RWPE2 (cell line): ENCODE measurements at places on chromosomes 2 and 18.

DNA sequence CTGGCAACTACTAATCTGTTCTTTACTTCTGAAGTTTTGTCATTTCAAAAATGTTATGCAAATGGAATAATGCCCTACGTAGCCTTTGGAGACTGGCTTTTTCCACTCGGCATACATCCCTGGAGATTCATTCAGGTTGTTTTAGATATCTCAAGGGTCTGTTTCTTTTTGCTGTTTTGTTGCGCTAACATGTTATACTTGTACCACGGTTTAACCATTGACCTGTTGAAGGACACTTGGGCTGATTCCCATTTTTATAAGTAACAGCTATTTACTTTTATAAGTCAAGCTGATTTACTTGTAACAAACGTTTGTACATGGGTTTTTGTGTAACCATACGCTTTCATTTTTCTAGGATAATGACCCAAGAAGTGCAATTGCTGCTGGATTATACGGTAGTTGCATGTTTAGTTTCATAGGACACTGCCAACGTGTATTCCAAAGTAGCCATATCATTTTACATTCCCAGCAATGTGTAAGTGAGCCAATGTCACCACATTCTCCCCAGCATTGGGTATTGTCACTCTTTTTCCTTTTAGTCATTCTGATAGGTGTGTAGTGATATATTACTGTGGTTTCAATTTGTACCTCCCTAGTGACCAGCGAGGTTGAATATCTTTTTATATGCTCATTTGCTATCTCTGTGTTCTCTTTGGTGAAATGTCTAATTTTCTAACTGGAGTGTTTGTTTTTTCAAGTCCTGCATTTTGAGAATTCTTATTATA, 36.5 kb upstream of the STAT4 start:
- no peak for DNase-seq
- H3K4me1 ChIP-seq = peaks cover 9% of the 10 kb centered on the region
- H3K36me3 ChIP-seq = no peaks in the 10 kb centered on the region
- no peak overlapping the region for H3K4me3 ChIP-seq

DNA sequence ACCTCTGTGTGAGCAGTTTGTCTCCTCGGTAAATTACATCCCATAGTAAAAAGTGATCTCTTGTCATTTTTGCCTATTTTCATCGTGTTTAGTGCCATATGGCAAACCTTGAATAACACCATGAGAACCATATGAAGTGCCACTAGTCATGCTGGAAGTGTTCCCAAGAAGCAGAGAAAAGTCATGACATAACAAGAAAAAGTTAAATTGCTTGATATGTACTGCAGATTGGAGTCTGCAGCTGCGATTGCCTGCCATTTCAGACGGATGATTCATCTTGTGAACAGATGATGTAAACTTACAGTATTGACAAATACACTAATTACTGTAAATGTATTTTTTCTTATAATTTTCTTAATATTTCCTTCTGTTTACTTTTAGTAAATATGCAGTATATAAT, 846.7 kb downstream of the BCL11A start:
- no peaks in the 10 kb centered on the region for H3K36me3 ChIP-seq
- H3K27ac ChIP-seq = no peak overlapping the region
- no peak for DNase-seq
- H3K4me1 ChIP-seq = no peaks in the 10 kb centered on the region

GRCh38 chr2:37337620-37338280, 6.7 kb upstream of the QPCT start:
- no peak for DNase-seq
- H3K27ac ChIP-seq = no peak overlapping the region
- H3K27me3 ChIP-seq = no peaks in the 10 kb centered on the region

GRCh38 chr2:129465045-129465444, 514.4 kb upstream of the RAB6C start:
- H3K4me1 ChIP-seq = no peaks in the 10 kb centered on the region
- no peaks in the 10 kb centered on the region for H3K27me3 ChIP-seq
- no peak overlapping the region for H3K27ac ChIP-seq
- DNase-seq = no peak
- H3K36me3 ChIP-seq = no peaks in the 10 kb centered on the region

- no peak overlapping the region for H3K4me3 ChIP-seq
- H3K4me1 ChIP-seq = peaks cover 3% of the 10 kb centered on the region
- no peak for DNase-seq
- no peaks in the 10 kb centered on the region for H3K36me3 ChIP-seq
- H3K27me3 ChIP-seq = no peaks in the 10 kb centered on the region
Measured at GRCh38 chr2:223589901-223590300, 12.3 kb downstream of the SCG2 start.

- H3K36me3 ChIP-seq = no peaks in the 10 kb centered on the region
- no peaks in the 10 kb centered on the region for H3K27me3 ChIP-seq
- H3K4me1 ChIP-seq = no peaks in the 10 kb centered on the region
Measured at GRCh38 chr2:529424-529823, 147.8 kb downstream of the TMEM18 start.

DNA sequence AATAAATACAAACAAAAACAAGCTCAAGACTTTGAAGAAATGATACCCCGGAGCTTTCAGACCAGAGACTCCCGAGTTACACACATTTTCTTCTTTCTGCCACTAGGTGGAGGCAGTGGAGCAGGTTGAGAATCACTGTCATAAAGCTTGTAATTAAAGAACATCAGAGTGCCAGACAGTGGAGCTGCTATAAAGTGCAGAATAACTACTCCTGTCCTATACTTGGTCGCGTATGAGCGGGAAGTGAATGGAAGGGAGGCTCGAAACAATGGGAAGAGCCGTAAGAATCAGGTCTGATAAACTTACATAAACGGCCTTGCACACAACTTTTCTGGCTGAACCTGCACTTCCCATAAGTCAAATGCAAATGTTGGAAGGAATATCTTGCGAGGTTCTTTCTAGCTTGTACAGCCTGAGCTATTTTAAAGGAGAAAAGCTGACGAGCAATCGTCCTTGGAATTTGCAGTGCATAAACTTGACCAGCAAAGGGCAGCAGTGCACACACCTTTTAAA, 189.0 kb downstream of the RPIA start:
- DNase-seq = no peak
- H3K36me3 ChIP-seq = no peaks in the 10 kb centered on the region
- no peaks in the 10 kb centered on the region for H3K4me1 ChIP-seq
- no peak overlapping the region for H3K4me3 ChIP-seq

- no peaks in the 10 kb centered on the region for H3K36me3 ChIP-seq
- no peak overlapping the region for H3K27ac ChIP-seq
- no peak overlapping the region for H3K4me3 ChIP-seq
- H3K4me1 ChIP-seq = no peaks in the 10 kb centered on the region
- H3K27me3 ChIP-seq = no peaks in the 10 kb centered on the region
- DNase-seq = no peak
Measured at GRCh38 chr2:187874786-187875185, 320.6 kb upstream of the TFPI start.

- H3K36me3 ChIP-seq = no peaks in the 10 kb centered on the region
- H3K4me1 ChIP-seq = no peaks in the 10 kb centered on the region
- H3K4me3 ChIP-seq = no peak overlapping the region
- H3K27me3 ChIP-seq = no peaks in the 10 kb centered on the region
- DNase-seq = no peak
Measured at GRCh38 chr2:105521176-105521575, 122.3 kb upstream of the FHL2 start.

GRCh38 chr2:101860157-101860556, 131.6 kb upstream of the IL1R2 start:
- H3K27me3 ChIP-seq = no peaks in the 10 kb centered on the region
- H3K36me3 ChIP-seq = peaks cover 88% of the 10 kb centered on the region
- no peak for DNase-seq
- H3K4me1 ChIP-seq = peaks cover 23% of the 10 kb centered on the region
- no peak overlapping the region for H3K4me3 ChIP-seq

DNA sequence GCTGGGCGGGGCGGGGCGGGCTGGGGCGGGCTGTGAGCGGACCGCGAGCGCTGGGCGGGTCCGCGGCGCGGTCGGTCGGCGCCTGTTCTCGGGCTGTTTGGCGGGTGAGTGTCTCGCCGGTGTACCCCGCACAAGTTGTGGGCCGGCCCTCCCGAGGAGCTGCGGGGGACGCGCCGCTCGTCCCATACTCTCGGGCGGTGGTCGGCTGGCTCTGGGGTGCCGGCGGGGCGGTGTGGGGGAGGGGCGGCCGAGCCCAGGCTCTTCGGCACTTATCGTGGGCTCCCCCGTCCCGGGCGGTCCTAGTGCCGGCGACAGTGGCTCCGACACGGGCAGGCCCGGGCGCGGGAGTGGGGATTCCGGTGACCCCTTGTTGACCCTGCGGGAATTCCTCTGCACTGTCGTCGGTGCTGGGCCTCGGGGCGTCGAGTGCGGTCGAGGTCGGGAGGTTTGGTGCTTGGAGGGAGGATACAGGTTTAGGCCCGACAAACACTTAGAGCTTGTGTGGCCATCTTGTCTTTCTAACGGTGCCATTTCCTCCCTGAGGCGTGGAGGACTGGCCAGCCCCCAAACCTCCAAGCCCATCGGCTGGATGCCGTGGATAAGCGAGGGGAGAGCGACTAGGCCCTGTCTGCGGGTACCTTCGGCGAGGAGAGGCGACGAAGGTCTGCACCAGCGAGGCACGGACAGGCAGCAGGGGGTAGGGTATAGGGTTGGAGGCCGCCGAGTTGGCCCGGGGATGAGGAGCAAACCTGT, at the start of gene SEPTIN2:
SEPTIN2 (plus strand) TSS at position 47 of the 753 bp plus-strand sequence. CDS start 8,308 bp downstream, outside the sequence.
- peaks cover 47% of the 10 kb centered on the region for H3K36me3 ChIP-seq

DNA sequence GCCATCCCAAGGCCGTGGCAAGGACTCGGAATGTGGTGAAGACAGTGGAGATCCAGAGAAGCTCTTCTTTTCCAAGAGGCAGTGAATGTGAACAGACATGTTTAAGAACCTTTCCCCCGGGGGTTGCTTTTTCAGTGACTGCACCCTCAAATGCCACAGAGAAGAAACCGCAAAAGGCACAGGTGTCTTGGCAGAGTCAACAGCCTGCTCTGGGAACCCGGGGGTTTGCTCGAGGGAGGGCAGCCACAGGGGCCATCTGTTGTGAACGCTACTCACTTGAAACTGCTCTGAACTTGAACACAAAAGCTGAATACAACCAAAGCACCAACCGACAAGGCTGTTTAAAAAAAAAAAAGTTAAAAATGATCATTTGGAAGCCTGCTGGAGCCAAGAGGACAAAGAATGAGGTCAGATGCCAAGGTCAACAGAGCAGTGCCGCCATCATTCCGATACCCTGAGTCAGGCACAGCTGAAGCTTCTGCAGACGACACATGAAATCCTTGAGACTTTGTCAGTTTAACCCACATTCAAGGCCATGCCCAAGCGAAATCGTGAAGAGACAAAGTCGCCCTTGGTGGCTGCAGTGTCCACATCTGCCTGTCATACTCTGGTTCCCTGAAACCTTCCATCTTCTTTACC, 47.4 kb downstream of the PSMG2 start:
- H3K36me3 ChIP-seq = no peaks in the 10 kb centered on the region
- no peaks in the 10 kb centered on the region for H3K27me3 ChIP-seq
- H3K27ac ChIP-seq = no peak overlapping the region
- no peaks in the 10 kb centered on the region for H3K4me1 ChIP-seq
- DNase-seq = no peak

GRCh38 chr2:161976295-161976694, 97.7 kb downstream of the DPP4 start:
- H3K4me1 ChIP-seq = no peaks in the 10 kb centered on the region
- H3K36me3 ChIP-seq = no peaks in the 10 kb centered on the region
- no peaks in the 10 kb centered on the region for H3K27me3 ChIP-seq
- DNase-seq = no peak

DNA sequence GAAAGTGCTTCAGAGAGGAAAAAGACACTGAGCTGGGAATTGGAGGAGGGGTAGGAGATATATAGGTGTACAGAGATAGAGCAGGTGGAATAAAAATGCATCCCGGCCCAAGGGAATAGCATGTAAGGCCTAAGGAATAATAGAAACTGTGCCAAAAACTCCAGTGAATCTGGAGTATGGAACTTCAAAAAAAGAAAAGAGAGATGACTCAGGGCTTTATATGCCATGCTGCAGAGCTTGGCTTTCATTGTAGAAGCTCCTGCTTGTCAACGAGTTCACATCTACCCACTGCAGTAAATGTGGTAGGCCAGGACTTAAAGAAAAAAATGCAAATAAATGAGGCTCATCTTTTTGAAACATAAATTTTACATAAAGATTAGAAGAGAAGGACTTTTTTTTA, 131.8 kb downstream of the MREG start:
- no peaks in the 10 kb centered on the region for H3K36me3 ChIP-seq
- H3K4me3 ChIP-seq = no peak overlapping the region
- DNase-seq = no peak

DNA sequence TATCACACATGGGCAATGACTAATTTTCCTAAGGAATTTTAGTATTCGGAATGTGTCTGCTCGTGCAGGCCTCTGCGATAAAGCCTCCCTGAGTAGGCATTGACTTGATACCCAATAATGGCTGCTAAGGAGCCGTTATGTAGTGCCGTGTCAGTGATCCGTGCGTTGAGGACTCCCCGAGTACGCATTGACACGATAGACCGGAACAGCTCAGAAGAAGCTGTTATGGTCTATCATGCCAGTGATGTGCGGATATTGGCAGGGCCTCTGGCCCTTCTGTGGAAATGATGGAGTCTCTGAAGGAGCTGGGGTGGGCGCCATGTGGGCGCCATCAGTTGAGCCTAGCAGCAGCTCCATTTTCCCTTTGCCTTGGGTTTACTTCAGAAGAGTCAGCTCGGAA, 29.1 kb downstream of the ZEB2 start:
- H3K4me1 ChIP-seq = no peaks in the 10 kb centered on the region
- no peak overlapping the region for H3K4me3 ChIP-seq
- H3K27ac ChIP-seq = no peak overlapping the region
- no peaks in the 10 kb centered on the region for H3K36me3 ChIP-seq

DNA sequence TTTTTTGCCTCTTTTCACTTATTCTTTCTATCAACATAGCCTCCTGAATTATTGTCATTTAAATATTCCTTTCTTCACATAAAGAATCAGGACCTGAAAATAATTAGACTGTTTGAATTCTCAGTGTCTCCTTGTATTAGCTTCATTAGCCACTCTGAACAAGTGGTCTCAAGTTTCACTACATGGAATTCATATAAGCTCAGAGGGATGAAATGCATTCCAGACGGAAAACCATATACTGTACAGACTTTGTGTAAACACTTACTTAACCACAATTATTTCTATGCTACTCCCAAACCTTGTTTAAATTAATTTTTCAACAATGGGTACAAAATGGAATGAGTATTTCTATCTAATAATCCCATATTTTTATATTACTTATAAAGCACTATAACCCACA, 53.4 kb downstream of the CHN1 start:
- H3K4me1 ChIP-seq = peaks cover 15% of the 10 kb centered on the region
- H3K36me3 ChIP-seq = no peaks in the 10 kb centered on the region
- no peaks in the 10 kb centered on the region for H3K27me3 ChIP-seq
- H3K27ac ChIP-seq = no peak overlapping the region
- H3K4me3 ChIP-seq = no peak overlapping the region

- no peaks in the 10 kb centered on the region for H3K36me3 ChIP-seq
- H3K4me3 ChIP-seq = no peak overlapping the region
- no peak for DNase-seq
- H3K27ac ChIP-seq = no peak overlapping the region
Measured at GRCh38 chr2:86243950-86244733, 44.9 kb downstream of the MRPL35 start.

- peaks cover 26% of the 10 kb centered on the region for H3K4me1 ChIP-seq
- peak; percentile 82 for DNase-seq
- peak overlapping the region; percentile 53 for H3K27ac ChIP-seq
- H3K36me3 ChIP-seq = no peaks in the 10 kb centered on the region
- no peak overlapping the region for H3K4me3 ChIP-seq
Measured at GRCh38 chr2:9656270-9656766, 25.5 kb upstream of the YWHAQ start.
